ENCODE measurements at places on chromosomes 12 and 14. TPM values are rescaled to one million over a fixed set of nuclear protein-coding genes. Genes with fewer than 3 reads are reported as not detected.

- H3K36me3 ChIP-seq, result no peaks in the 10 kb centered on the region
- H3K27ac ChIP-seq, result no peak overlapping the region
- no peaks in the 10 kb centered on the region for H3K4me1 ChIP-seq
- no peak overlapping the region for H3K4me3 ChIP-seq
These were observed 101.8 kb downstream of the UNC79 start for GRCh38 chr14:93532541-93532940.

GRCh38 chr12:18737819-18738218, at the start of the genes CAPZA3 and PLCZ1:
Gene CAPZA3 (plus strand): TSS chr12:18738119. CDS start chr12:18738269, 150 bp downstream.
Gene PLCZ1 (minus strand): TSS chr12:18738012. CDS start chr12:18737371, 641 bp downstream.
- no peaks in the 10 kb centered on the region for H3K4me1 ChIP-seq
- H3K27ac ChIP-seq, result no peak within 1 kb of the TSS
- no peaks in the 10 kb centered on the region for H3K27me3 ChIP-seq
- no peak within 1 kb of the TSS for H3K4me3 ChIP-seq

DNA sequence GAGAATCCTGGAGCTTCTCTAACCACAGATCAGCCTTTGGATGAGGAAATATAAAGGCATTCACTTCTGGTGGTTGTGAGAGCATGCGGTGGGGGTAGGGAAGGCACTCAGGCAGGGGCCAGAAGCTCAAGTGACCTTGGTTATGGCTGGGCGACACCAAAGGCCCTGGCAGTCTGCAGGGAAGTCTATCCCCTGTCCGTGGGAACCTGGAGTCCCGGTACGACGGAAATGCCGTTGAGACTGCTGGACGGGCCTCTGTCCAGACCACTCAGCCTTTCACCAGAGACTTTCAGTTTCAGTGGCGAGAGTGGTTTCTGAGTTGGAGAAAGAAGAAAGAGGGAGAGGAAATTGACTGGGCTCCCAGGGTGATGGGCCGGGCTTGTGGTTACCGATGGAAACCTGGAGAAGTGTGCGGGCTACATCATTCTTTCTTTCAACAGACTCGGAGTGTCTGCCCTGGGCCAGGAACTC, 20.9 kb downstream of the ISCA2 start:
- H3K4me3 ChIP-seq, result peak overlapping the region; percentile 1
- DNase-seq, result peak; percentile 82
- H3K27me3 ChIP-seq, result no peaks in the 10 kb centered on the region
- peaks cover 45% of the 10 kb centered on the region for H3K36me3 ChIP-seq
- peaks cover 39% of the 10 kb centered on the region for H3K4me1 ChIP-seq

- H3K27me3 ChIP-seq, result no peaks in the 10 kb centered on the region
- no peak overlapping the region for H3K4me3 ChIP-seq
- no peaks in the 10 kb centered on the region for H3K36me3 ChIP-seq
These were observed 32.7 kb upstream of the DLK1 start for GRCh38 chr14:100693877-100694578.

DNA sequence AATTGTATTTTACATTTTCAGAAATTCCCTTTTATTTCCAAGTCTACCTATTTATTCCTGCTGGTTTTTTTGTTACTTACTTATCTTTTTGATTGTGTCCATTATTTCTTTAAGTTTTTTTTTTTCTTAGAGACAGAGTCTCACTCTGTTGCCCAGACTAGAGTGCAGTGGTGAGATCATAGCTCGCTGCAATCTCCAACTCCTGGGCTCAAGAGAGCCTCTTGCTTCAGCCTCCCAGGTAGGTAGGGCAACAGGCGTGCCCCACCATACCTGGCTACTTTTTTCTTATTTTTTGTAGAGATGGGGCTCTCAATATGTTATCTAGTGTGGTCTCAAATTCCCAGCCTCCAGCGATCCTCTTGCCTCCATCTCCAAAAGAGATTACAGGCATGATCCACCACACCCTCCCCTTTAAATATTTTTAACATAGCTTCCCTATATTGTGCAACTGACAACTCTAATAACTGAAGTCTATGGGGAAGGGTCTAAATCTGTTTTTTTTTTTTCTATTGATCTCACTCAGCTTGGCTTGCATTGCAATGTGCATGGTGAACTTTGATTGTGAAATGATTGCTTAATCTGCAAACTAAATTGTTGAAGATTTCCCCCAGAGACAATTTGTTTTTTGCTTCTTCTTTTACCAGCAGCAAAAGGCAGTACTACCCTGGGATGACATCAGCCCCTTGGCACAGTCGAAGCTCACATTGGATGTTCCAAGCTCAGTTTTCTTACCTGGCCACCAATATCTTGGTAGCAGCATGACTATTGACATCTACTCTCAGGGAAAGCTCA, 25.7 kb upstream of the COCH start:
- no peaks in the 10 kb centered on the region for H3K4me1 ChIP-seq
- no peak overlapping the region for H3K4me3 ChIP-seq
- no peak overlapping the region for H3K27ac ChIP-seq
- no peak for DNase-seq
- no peaks in the 10 kb centered on the region for H3K36me3 ChIP-seq
- H3K27me3 ChIP-seq, result no peaks in the 10 kb centered on the region

- H3K4me1 ChIP-seq, result no peaks in the 10 kb centered on the region
- H3K27me3 ChIP-seq, result no peaks in the 10 kb centered on the region
- H3K4me3 ChIP-seq, result no peak overlapping the region
- no peak overlapping the region for H3K27ac ChIP-seq
- peaks cover 49% of the 10 kb centered on the region for H3K36me3 ChIP-seq
- no peak for DNase-seq
These were observed 208.4 kb upstream of the FKBP4 start for GRCh38 chr12:2586156-2587038.

DNA sequence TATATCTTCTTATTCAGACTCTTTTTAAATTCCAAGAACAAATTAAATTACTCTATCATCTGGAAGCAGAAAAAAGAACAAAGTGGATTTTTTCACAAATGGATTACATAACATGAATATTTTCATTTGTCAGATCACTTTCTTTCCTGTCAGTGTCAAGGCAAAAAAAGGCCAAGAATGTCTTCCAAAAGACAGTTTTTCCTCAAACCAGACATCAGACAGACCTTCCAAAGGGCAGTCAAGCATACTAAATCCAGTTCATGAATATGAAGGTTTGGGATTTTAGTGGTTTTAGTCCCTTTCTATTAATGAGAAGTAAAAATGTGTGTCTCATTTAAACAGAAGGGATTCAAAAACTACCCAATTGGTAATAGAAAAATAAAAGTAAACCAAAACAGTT, 336.0 kb downstream of the CEP128 start:
- DNase-seq, result no peak
- no peak overlapping the region for H3K4me3 ChIP-seq
- H3K4me1 ChIP-seq, result no peaks in the 10 kb centered on the region
- no peak overlapping the region for H3K27ac ChIP-seq
- H3K36me3 ChIP-seq, result no peaks in the 10 kb centered on the region
- no peaks in the 10 kb centered on the region for H3K27me3 ChIP-seq

- no peak overlapping the region for H3K4me3 ChIP-seq
- H3K4me1 ChIP-seq, result no peaks in the 10 kb centered on the region
- no peak overlapping the region for H3K27ac ChIP-seq
- no peaks in the 10 kb centered on the region for H3K36me3 ChIP-seq
- no peaks in the 10 kb centered on the region for H3K27me3 ChIP-seq
These were observed 327.3 kb downstream of the ADGRD1 start for GRCh38 chr12:131281016-131281415.

GRCh38 chr12:25251769-25252168, 1.0 kb upstream of the KRAS start:
- no peaks in the 10 kb centered on the region for H3K36me3 ChIP-seq
- no peak for DNase-seq
- H3K27ac ChIP-seq, result peak overlapping the region; percentile 94
- peaks cover 4% of the 10 kb centered on the region for H3K4me1 ChIP-seq
- H3K4me3 ChIP-seq, result peak overlapping the region; percentile 93
- no peaks in the 10 kb centered on the region for H3K27me3 ChIP-seq

GRCh38 chr12:16920451-16920850, 314.5 kb upstream of the LMO3 start:
- H3K4me1 ChIP-seq, result no peaks in the 10 kb centered on the region
- DNase-seq, result no peak
- H3K27ac ChIP-seq, result no peak overlapping the region
- no peaks in the 10 kb centered on the region for H3K36me3 ChIP-seq
- no peaks in the 10 kb centered on the region for H3K27me3 ChIP-seq
- no peak overlapping the region for H3K4me3 ChIP-seq

DNA sequence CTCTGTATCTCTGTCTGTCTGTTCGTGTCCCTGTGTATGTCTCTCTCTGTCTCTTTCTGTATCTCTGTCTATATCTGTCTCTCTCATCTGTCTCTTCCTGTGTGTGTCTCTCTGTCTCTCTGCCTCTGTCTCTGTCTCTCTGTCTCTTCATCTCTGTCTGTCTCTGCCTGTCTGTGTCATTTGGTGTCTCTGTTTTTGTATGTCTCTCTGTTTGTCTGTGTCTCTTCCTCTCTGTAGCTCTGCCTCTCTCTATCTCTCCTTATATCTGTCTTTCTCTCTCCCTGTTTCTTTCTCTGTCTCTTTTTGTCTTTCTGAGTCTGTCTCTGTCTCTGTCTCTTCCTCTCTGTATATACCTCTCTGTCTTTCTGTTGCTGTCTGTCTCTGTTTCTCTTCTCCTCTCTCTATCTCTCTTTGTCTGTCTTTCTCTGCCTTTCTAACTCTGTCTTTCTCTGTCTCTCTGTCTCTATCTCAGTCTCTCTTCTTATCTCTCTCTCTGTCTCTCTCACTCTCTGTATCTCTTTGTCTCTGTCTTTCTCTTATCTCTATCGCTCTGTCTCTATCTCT, 50.2 kb downstream of the TMEM121 start:
- H3K27ac ChIP-seq, result no peak overlapping the region
- no peaks in the 10 kb centered on the region for H3K27me3 ChIP-seq
- no peaks in the 10 kb centered on the region for H3K36me3 ChIP-seq
- no peak for DNase-seq

DNA sequence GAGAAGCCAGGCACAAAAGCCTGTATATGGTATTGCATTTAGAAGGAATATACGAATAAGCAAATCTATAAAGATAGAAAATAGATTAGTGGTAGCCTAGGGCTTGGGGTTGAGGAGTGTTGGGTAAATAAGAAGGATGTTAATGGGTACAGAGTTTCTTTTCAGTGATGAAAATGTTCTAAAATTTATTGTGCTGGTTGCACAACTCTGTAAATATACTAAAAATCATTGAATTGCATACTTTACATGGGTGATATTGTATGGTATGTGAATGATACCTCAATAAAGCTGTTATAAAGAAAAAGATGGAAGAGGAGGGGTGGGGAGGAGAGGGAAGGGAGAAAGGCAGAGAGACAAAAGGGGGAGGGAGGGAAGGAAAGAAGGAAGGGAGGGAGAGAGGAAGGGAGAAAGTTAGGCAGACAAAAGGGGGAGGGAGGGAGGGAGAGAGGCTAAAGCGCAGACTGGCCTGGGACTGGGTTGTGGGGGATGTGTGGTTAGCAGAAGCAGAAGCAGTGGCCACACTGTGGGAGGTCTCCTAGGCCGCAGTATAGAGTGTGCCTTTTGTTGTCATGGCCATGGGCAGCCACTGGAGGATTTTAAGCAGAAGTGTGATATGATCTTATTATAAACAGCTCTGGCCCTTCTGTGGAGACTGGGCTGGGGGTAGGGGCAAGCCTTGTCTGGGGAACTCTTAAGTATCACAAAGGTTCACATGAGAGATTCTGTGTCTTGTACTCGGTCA, 73.6 kb upstream of the ELK3 start:
- DNase-seq, result no peak
- H3K27ac ChIP-seq, result no peak overlapping the region
- no peaks in the 10 kb centered on the region for H3K27me3 ChIP-seq
- no peaks in the 10 kb centered on the region for H3K36me3 ChIP-seq
- no peaks in the 10 kb centered on the region for H3K4me1 ChIP-seq

GRCh38 chr12:48788854-48789775, at the start of gene ADCY6:
Gene ADCY6 (minus strand): TSS chr12:48789089. CDS start chr12:48783434, 5,655 bp downstream.
- peak within 1 kb of the TSS; percentile 97 for H3K27ac ChIP-seq
- peak within 1 kb of the TSS; percentile 90 for H3K4me3 ChIP-seq
- H3K27me3 ChIP-seq, result no peaks in the 10 kb centered on the region

- H3K4me1 ChIP-seq, result no peaks in the 10 kb centered on the region
- DNase-seq, result no peak
- H3K27me3 ChIP-seq, result no peaks in the 10 kb centered on the region
- no peak overlapping the region for H3K4me3 ChIP-seq
- no peaks in the 10 kb centered on the region for H3K36me3 ChIP-seq
These were observed 115.7 kb downstream of the LGMN start for GRCh38 chr14:92632546-92633273.

- peaks cover 5% of the 10 kb centered on the region for H3K4me1 ChIP-seq
- no peaks in the 10 kb centered on the region for H3K27me3 ChIP-seq
- DNase-seq, result no peak
- no peak overlapping the region for H3K27ac ChIP-seq
These were observed 18.4 kb upstream of the DHRS4 start for GRCh38 chr14:23935158-23935557.

GRCh38 chr12:17134315-17134714, 528.4 kb upstream of the LMO3 start:
- H3K4me3 ChIP-seq, result no peak overlapping the region
- H3K4me1 ChIP-seq, result no peaks in the 10 kb centered on the region
- no peak for DNase-seq
- no peak overlapping the region for H3K27ac ChIP-seq
- H3K36me3 ChIP-seq, result no peaks in the 10 kb centered on the region
- H3K27me3 ChIP-seq, result no peaks in the 10 kb centered on the region

GRCh38 chr12:62722971-62723680, 211.8 kb downstream of the PPM1H start:
- peaks cover 6% of the 10 kb centered on the region for H3K36me3 ChIP-seq
- no peak for DNase-seq
- H3K27me3 ChIP-seq, result no peaks in the 10 kb centered on the region

GRCh38 chr12:86931714-86932113, 675.5 kb upstream of the MGAT4C start:
- no peaks in the 10 kb centered on the region for H3K36me3 ChIP-seq

DNA sequence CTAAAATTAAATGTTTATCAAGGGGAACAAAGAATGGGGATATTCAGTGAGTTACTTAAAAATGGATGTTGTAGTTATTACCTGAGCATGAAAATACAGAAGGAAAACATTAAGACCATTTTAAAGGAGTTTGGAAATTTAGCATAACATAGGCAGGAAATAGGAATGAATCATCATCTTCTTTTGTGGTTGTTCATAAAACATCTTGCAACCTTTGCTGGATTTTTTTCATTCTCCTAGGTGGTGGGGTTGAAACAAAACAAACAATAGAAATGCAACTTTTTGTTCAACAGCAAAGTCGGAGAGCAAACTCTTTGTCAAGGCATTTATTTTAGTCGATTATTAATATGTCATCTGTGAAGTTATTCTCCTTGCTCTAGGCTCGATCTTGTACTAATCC, 275.1 kb downstream of the IPO8 start:
- no peak overlapping the region for H3K4me3 ChIP-seq
- H3K27me3 ChIP-seq, result no peaks in the 10 kb centered on the region
- H3K36me3 ChIP-seq, result no peaks in the 10 kb centered on the region

SLC16A7 gene
- 12.6 TPM for total RNA-seq

POTEG gene
- not detected for total RNA-seq

FRMD6 gene
- total RNA-seq, result 104 TPM

MEG3 gene
- 105 TPM for total RNA-seq

SLC39A5 gene
- not detected for total RNA-seq

TAS2R8 gene
- not detected for total RNA-seq

PTPRQ gene
- total RNA-seq, result 0.64 TPM

TAS2R50 gene
- not detected for total RNA-seq

MYF5 gene
- not detected for total RNA-seq

DHH gene
- 31.5 TPM for total RNA-seq

GUCY2C gene
- not detected for total RNA-seq

PIWIL1 gene
- not detected for total RNA-seq

STYK1 gene
- 0.21 TPM for total RNA-seq
